AG09319 (cell line): ENCODE measurements at places on chromosomes 13 and 19.

DNA sequence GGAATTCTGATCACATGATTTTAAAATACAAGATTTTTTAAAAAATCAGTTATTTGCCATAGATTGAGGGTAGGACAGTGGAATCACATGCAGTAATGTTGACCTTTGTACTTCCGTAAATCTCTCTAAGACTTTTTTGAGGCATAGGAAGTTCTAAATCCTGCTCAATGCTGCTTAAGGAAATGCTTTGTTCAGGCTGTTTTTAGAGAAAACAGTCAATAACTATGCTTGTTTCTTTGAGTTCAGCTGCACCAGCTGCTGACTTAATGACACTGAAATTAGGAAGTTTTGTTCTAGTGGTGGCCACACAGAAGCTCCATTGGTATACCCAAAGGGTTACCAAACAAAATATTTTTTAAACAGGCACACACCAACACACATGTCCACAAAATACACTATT is 60.9 kb downstream of the KLF12 start:
- no peak for DNase-seq

GRCh38 chr19:14118165-14119051 is 846 bp upstream of the PRKACA start:
- peak; percentile 65 for DNase-seq

DNA sequence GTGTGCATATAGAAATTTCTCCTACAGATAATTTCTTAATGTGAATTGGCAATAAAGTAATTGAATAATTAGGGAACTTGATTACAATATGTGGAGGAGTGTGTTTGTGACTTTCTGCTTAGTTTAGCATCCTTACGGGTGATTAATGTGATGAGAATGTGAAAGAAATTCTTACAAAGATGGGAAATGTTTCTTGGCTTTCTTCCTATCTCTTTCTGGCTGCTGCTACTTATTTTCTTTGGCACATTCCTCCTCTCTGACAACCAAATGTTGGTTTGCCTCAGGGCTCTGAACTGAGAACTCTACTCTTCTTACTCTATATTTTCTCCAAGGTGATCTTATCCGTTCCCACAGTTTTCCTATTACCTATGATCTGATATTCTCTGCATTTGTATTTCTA is 300.1 kb downstream of the TBC1D4 start:
- DNase-seq = no peak

DNA sequence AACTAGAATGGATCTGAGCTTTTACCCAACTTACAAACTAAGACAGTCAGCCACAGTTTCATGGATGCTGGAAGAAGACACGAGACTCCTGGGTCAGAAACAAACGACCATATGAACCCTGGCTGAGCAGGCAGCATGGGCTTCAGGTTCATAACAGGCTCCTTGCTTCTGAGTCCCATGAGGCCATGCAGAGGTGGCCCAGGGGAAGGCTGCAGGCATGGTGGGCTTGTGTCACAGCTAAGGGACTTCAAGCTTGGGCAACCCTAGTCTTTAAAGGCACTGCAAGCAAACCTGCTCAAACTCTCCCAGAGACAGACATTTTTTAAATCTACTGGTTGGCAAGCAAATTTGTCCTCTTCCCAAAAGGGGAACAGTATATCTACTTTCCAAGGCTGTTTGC is 5.1 kb upstream of the ARHGEF7 start:
- no peak for DNase-seq

DNA sequence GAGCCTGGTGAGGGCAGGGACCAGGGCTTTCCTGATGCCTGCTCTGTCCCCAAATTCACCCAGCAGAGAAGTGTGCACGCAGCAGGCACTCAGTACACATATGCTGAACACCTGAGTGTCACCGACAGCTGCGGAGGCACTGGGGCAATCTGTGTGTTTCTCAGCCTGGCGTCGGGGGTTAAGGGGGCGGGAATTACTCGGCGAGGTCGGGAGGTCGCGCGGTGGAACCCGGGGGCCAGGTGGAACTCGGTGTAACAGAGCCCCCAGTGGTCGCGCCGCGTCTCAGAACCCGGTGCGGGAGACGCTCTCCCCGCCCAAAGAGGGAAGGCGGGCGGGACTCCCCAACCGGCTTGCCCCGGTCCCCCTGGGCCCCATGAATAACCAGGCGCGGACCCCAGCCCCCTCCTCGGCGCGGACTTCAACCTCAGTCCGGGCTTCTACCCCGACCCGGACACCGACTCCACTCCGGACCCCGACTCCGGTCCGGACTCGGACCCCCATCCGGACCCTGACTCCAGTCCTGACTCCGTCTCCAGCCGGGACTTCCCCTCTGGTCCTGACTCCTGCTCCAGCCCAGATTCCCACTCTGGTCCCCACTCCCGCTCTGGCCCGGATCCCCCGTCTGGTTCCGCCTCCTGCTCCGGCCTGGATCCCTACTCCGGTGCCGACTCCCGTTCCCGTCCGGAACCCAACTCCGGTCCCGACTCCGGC is at the start of gene SELENOV:
Gene SELENOV (plus strand): TSS at position 300 of the 711 bp plus-strand sequence. CDS start 74 bp downstream, at position 374.
- DNase-seq = no peak

DNA sequence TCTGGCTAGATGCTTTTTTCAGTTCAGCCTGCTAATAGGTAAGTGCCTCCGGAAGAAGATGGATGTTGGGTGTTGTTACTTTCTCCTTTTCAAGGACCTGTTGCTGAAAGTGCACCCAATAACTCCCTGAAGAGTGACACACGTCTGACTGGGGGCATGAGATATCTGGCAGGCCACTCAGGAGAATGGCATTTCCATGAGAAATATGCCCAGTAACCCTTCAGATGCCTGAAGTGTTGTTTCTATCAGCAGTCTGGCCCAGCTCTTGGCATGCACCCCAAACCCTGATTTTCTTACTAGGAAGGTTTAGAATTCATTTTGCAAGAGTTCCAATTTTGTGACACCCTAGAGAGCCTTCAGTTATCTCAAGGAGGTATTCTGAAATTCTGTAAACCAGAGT is 71.5 kb downstream of the ARHGAP35 start:
- no peak for DNase-seq
